ENCODE measurements at places on chromosomes 16 and 17.

DNA sequence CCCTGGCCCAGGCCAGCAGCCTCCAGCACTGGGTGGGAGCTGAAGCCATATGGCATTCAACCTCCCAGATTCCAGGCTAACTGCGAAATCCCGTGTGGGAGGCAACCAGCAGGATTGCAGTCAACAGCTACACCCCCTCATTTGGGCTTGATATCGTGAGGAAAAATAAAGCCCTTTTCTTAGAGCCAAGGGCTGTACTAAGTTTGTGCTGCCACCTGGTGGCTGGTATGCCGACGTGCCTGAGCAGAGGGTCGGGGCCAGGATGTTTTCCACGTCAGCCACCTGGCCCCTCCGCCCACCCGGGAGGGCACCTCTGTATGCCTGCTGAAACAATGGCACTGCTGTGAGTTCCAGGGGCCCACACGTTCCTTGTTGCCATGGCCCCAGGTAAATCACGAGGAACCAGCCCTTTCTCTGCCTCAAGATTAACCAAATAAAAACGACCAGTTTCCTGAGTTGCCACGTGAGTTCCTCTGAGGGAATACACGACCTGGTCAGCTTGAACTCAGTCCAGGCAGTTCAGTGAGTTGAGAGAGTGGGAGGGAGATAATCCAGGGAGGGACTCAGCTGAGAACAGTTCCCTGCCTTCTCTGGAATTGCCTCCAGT lies 9.0 kb downstream of the TMEM98 start:
- DNase-seq, result peak; percentile 87

DNA sequence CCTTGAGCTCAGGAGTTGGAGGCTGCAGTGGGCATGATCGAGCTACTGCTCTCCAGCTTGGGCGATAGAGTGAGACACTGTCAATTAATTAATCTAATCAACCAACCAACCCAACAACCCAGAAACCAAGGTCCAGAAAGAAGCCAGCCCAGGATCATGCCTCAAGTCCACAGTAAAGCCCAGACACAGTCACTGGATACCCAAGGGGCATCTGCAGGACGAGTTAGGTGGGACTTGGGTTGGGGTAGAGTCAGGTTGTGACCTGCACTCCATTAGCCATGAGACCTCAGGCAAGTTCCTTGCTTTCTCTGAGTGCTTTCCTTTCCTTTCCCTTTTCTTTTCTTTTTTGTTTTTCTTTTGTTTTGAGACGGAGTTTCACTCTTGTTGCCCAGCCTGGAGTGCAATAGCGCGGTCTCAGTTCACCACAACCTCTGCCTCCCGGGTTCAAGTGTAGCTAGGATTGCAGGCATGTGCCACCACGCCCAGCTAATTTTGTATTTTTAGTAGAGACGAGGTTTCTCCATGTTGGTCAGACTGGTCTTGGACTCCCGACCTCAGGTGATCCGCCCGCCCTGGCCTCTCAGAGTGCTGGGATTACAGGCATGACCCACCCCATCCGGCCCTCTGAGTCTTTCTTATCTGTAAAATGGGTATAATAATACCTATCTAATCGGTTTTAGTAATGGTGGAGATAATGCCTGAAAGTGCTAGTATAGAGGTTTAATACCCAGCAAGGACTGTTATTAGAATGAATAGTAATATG lies 3.5 kb upstream of the HSD17B1 start:
- DNase-seq, result no peak

- no peak for DNase-seq
Observed at GRCh38 chr17:17485420-17485819, 8.6 kb downstream of the MED9 start.

GRCh38 chr17:65158041-65158440 lies 20.9 kb downstream of the RGS9 start:
- no peak for DNase-seq

DNA sequence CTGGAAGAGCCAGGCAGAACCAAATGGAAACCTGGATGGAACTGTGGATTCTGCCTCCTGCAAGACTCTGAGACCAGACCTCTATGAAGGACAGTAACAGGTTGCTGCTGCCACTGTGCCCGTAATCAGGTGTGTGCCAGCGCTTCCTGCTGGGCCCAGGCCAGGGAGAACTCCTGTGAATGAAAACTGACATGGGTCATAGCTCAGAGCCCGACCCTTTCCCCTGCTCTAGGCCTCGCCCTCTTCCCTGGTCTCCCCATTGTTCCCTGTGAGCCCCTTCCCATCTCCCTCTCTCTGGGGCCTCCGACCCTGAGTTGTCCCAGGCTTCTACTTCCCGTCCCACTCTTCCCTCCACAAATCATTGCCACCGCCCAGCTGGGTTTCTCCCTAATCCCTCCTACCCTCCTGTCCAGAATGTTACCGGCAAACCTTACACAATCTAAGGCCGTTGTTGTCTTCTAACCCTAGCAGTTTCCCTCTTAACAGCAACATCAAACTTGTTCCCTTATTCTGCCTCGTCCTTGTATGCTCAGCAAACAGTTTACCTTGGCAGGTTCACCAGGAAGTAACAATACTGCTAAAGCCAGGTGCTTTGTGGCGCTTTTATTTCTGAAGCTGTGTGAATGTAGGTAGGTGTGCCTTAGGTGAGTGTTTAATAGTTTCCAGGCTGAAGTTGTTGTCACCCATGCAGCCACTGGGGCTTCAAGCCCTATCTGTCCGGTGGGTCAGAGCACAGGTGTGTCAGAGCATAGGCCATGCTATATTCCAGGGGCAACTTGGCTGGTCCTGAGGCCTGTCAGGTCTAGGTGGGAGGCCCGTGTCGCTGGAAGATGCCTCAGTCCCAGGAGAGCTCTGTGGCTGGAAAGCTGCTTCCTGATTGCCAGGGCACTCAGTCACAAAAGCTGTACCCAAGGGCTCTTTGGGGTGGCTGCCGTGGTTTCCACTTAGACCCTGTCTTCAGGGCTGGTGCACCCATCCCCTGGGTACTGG lies 32.0 kb downstream of the SMPD3 start:
- DNase-seq, result no peak

GRCh38 chr17:31321481-31321880 lies at the start of gene EVI2A:
TSS of gene EVI2A (minus strand) at chr17:31321622. CDS start at chr17:31319013, 2,609 bp downstream.
- no peak for DNase-seq

GRCh38 chr16:57873218-57873617 lies 70.9 kb upstream of the KIFC3 start:
- DNase-seq, result no peak

DNA sequence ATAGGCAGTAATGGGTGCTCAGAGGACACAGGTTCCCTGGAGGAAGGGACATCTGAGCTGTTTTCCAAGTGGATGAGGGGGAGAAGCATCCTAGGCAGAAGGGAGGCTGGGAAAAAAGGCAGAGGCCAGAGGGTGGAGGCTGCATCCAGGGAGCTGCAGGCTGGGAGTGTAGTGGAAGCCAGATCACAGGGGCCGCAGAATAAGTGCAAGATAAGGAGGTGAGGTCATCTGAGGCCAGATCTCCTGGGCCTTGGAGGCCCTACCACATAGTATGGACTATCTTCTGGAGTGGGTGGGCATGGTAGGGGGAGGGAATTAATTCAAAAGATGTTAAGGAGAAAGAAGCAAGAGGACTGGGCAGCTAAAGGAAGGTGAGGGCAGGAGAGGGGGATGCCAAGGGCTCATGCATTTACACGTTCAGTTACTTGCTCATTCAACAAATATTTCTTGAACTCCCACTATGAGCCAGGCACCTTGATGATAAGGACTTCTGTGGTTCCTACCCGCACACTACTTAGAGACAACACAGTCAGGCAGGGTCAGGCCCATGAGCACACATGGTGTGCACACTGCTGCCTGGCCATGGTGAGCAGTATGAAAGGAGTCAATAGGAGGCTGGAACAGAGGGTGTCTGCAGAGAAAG lies 2.4 kb upstream of the RIPOR1 start:
- no peak for DNase-seq

DNA sequence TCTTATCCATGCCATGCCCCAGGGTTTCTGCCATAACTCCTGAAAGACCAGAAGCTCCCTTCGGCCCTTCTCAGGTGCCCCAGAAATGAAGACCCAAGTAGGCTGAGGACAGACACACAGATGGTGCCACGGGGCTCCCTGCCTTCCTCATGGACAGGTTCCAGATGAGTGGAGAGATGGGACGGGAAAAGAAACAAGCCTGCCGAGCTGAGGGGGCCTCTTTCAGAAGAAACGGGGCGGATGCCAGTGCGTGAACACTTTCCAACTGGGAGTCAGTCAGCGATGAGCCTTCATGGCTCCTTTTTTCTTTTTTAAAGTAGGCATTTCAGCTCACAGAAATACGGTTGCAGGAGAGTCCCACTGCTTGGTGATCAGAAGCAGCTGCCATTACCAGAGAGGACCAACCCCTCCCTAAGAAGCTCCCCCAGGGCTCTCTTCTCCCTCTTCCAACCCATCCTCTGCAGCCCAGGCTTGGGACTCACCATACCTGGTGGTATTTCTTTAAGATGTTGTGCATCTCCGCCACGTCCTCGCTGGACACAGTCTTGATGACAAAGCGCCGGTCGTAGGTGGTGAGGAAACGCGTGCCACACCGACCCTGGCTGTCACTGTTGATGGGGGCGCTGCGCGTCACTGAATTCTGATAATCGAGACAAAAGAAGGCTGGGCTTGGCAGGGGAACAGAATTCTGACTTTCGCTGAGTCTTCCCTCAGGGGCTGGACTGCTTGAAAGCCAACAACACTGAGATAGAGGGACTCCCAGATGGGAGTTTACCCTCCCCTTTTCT lies 19.2 kb downstream of the PIP4K2B start:
- DNase-seq, result no peak

DNA sequence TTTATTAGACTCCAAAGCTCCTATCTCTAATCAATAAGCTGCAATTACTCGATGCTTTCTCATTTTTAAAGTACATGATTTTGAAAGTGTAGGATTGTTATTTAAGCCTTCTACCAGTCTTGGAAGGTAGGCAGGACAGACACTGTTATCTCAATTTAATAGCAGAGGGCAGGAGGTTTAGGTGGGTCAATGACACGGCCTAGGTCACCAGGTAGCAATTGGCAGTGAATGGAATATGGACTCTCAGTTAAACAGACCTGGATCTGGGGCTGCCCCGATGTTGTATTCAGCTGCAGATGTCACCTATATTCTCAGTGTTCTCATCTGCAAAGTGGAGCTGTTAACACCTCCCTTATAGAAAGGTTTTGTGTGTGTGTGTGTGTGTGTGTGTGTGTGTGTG lies 124.4 kb upstream of the ANKFN1 start:
- DNase-seq, result no peak

DNA sequence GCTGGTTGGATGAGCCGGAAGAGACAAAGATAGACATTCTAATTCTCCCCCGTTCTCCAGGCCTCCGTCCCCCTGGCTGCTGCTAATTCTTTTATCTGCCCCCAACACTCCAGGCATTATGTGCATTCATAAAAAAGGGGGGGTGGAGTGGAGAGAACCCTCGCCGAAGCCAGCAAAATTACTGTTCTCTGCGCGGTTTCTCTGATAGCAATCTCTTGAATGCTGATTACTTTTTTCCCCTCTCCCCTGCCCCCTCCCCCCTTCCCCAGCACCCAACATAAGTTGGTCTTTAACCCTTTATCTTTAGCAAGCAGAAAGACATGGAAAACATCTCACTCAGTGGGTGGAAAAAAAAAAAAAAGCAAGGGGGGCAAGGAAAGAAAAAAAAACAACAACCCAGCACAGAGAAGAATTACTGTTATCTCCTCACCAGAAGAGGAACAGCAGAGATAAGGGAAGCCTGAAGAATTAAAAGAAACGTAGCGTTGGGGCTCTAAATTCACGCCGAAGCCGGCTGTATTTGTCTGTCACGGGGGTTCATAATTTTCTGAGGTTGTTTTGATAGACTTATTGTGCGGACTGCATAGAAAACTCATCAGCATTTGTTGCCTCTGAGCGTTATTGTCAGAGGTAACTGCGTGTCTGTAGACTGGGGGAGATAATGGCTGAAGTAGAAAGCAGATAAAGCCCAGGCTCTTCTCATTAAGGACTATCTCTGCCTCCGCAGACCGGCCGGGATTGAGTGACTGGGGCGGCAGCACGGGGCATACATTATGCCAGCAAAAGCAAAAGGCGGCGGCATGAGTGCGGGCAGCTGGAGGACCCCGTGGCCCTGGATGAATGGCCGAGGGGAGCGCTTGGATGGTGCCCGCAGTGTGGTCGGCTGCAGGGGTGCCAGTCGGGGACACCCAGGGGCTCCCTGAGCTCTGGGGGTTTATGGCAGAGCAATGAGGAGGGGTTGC lies 126.9 kb downstream of the MRM1 start:
- DNase-seq, result no peak

GRCh38 chr17:9004132-9004960 lies 17.0 kb upstream of the NTN1 start:
- DNase-seq, result no peak

GRCh38 chr16:62831235-62831850 lies 795.1 kb upstream of the CDH8 start:
- DNase-seq, result no peak

- no peak for DNase-seq
Observed at GRCh38 chr17:82065193-82065637, 389 bp downstream of the DUS1L start.

GRCh38 chr16:4415538-4416199 lies 727 bp downstream of the CORO7 start:
- DNase-seq, result no peak

GRCh38 chr16:68379472-68380347 lies 68.6 kb downstream of the SMPD3 start:
- no peak for DNase-seq

DNA sequence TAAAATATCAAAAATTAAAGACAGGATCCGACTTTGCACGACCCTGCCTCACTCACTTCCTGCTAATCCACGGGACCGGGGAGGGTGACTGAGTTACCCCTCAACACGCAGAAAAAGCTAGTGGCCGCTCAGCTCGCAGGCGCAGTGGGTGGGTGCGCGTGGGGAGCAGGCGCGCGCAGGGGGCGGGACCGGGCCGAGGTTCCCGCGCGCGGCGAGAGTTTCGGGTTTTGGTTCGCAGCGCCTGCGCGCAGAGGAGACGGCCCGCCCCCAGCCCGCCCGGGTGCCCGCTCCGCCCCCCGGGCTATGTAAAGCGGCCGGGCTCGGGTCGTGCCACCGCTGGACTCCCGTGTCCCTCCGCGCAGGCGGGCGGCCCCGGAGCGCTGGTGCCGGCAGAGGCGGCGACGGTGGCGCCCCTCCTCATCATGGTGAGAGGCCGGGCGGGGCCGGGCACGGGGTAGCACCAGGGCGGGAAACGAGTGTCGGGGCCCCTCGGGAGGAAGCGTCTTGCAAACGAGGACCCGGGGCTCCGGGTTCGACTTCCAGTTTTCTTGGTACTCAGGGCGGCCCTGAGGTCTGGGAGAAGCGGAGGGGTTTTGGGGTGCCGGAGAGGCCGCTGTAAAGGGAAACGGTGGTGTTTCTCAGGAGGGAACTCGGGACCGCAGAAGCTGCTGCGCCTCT lies at the start of gene CNP:
Gene CNP, plus strand, starts transcription at position 333 of the 678 bp plus-strand sequence. Its CDS starts 90 bp downstream, at position 423.
- DNase-seq, result peak; percentile 95

Data from sciatic nerve (tissue), 2 donors.